ENCODE measurements at places on chromosomes 3 and 15.
A peak's percentile ranks its signal among the peaks of the same experiment; 100 is the strongest.

GRCh38 chr3:22113453-22113852, 362.4 kb upstream of the ZNF385D start:
- DNase-seq, result no peak

- DNase-seq, result no peak
These were observed 59.7 kb downstream of the ATP8B4 start for GRCh38 chr15:50059203-50059772.

DNA sequence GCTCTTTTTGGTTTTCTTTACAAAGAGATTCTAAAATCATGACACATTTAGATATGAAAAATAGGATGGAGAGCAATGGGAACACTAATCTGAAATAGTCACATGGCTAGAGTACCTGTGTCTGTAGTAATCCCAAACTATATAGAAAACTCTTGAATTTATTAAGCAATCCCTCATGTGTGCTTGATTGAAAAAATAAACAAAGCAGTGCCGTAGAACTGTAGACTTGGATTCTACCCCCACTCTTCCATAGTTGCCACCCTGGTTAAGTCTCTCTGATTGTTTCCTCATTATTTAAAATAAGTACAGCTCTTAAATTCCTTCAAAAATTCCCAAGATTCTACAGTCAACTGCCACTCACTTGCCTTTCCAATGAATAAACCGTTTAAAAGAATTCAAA, 58.9 kb upstream of the ACTC1 start:
- no peak for DNase-seq

GRCh38 chr3:127209840-127210653, 17.1 kb downstream of the PRR23E start:
- peak; percentile 41 for DNase-seq

DNA sequence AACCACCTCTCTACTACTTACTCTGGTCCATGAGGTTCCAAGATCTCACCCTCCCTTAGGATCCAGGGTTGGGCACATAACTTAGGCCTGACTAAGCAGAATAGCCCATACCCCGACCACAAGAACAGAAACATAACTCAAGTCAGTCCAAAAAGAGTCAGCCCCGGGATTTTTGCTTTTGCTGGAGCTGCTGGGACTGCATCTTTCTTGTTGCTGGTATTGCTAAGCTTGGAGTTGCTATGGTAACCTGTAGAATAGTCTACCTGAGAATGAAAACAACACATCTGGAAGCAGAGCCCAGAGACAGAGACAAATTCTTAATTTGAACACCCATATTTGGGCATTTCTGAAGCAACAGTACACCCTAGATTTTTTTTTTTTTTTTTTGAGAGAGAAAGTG, 6.5 kb downstream of the RUBCN start:
- peak; percentile 65 for DNase-seq

GRCh38 chr3:42732196-42732828, 29.7 kb upstream of the HHATL start:
- DNase-seq, result no peak

- DNase-seq, result peak; percentile 37
These were observed at the start of gene PHLDB2 for GRCh38 chr3:111859061-111859973. Gene PHLDB2 (plus strand): TSS chr3:111859265. CDS start chr3:111884078, 24,813 bp downstream.

GRCh38 chr15:51286816-51287215, 51.6 kb downstream of the CYP19A1 start:
- peak; percentile 11 for DNase-seq

DNA sequence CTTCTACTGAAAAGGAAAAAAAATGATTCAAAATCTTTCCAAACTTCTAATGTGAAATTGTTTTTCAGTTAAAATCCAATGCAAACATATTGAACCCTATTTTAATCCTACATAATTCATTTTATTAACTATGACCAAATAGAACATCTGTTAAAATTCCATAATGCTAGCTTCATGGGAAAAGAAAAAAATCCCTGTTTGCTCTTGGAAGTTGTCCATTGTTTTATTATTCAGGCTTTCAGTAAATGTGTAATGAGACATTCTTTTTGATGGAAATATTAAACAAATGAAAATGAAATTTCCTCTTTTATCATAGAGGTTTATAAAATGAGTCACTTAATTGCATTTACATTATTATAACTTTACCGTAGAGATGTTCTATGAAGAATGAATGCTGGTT, 49.5 kb downstream of the SLC25A26 start:
- DNase-seq, result no peak

DNA sequence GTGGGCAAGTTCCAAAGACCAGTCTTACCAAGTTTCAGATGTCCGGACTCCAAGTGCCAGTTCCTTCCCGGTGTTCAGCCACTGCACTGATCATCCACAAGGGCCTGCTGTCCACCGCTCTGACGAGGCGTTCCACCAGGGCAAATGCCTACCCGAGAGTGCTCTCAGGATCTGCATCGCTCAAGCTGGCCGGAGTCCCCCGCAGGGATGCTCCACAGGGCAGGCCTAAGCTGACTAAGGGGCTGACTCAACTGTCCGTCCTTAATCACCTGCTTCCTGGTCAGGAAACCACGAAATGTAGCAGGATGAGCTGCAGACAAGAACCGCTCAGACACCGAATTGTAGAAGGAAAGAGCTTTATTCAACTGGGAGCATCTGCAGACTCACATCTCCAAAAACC, 341.6 kb downstream of the KCNH8 start:
- DNase-seq, result no peak

- DNase-seq, result peak; percentile 64
These were observed 106.5 kb upstream of the ACP3 start for GRCh38 chr3:132210476-132211346.

DNA sequence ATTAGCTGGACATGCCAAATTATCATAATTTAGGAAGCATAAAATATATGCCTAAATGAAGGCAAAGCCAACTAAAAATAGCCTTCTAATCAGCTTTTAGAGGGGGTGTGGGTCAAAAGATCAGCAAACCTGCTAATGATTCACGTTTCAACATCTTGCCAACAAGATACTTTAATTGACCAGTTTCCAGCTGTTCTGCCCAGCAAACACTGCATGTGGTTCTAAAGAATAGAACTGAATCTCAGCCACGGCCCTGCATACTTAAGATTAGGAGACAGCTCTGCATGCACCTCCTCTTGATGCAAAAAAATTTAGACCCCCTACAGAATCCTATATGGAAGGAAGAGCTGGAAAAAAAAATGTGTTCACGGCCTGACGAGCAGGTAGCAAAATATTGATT, 500.5 kb downstream of the TBL1XR1 start:
- no peak for DNase-seq

DNA sequence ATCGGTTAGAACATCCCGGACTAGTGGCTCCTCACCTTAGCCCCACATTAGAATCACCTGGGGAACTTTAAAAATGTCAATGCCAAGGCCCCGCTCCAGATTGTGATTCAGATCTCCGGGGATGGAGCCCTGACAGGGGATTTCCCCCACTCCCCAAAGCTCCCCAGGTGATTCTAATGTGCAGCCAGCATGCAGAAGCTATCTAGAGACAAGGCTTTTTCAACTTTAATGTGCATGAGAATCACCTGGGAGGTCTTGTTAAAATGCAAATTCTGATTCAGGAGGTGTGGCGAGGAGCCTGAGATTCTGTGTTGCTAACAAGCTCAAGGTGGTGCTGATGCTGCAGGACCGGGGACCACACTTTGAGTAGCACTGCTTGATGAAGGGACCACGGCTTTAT, 156.7 kb downstream of the RAB11A start:
- no peak for DNase-seq

DNA sequence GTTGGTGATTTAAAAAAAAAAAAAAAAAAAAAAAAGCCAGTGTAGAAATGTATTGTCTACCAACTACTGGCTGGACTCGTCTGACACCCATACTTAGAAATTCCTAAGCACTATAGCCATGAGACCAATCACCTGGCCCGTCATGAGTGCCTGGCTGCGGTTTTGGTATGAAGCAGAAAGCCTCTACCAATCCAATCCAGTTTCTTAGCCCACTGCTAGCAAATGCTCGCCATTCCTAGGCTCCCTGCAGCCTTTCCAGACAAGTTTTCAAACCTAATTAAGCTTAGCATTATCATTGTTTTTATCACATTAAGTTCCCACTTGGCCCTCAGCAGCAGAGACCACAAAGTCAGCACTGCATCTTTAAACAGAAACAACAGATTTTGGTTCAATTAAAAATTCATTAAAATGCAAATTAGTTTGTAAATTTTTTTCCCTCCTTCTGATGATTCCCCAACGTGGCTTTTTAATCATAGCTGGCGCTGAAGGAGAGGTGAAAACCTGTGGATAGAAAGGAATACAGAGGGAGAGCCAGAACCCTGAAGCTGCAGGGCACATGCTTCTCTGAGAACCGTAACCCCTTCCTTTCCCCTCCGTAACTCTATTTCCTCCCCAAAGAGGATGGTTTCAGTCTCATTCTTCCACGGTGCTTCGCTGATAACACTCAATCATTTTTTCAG, 32.2 kb upstream of the ST8SIA2 start:
- no peak for DNase-seq

DNA sequence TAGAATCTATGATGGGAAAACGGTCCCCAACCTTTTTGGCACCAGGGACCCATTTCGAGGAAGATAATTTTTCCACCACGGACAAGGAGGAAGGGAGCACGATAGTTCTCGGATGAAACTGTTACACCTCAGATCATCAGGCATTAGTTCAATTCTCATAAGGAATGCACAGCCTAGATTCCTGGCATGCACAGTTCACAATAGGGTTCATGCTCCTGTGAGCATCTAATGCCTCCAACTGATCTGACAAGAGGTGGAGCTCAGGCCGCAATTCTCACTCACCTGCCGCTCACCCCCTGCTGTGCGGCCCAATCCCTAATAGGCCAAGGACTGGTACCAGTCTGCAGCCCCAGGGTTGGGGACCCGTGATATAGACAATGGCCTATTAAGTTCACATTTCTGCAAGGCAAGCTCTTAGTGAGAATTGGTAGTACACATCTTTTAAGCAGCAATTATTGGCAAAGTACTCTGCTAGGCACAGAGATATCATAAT, 26.5 kb downstream of the CD200R1 start:
- no peak for DNase-seq

GRCh38 chr3:48188266-48189201, at the start of gene CDC25A:
Gene CDC25A (minus strand): TSS chr3:48188417. CDS start chr3:48187947, 470 bp downstream.
- DNase-seq, result peak; percentile 99

- no peak for DNase-seq
These were observed 69.1 kb downstream of the FBLN2 start for GRCh38 chr3:13617981-13618380.

GRCh38 chr15:79812541-79812940, 84.3 kb downstream of the MTHFS start:
- DNase-seq, result no peak

GRCh38 chr3:32759342-32759741, 58.5 kb upstream of the TRIM71 start:
- no peak for DNase-seq

DNA sequence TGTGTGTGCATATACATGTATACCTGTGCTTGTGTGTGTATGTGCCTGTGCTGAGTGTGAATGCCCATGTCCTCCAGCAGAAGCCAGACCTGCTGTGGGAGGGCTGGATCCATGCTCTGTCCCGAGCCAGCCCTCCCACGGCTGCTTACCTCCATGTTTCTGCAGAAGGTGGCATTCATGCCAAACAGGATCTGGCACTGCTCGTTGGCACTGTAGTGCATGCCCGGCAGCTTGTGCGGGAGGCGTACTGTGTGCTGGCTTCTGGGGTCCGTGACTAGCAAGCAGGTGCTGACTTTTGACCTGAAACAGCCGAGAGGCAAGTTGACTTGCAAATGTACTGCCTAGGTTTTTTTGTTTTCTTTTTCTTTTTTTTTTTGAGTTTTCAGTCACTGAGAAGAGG, 189.3 kb downstream of the ADAMTS17 start:
- DNase-seq, result no peak

- DNase-seq, result no peak
These were observed 124.7 kb downstream of the SRGAP3 start for GRCh38 chr3:9124730-9125129.

DNA sequence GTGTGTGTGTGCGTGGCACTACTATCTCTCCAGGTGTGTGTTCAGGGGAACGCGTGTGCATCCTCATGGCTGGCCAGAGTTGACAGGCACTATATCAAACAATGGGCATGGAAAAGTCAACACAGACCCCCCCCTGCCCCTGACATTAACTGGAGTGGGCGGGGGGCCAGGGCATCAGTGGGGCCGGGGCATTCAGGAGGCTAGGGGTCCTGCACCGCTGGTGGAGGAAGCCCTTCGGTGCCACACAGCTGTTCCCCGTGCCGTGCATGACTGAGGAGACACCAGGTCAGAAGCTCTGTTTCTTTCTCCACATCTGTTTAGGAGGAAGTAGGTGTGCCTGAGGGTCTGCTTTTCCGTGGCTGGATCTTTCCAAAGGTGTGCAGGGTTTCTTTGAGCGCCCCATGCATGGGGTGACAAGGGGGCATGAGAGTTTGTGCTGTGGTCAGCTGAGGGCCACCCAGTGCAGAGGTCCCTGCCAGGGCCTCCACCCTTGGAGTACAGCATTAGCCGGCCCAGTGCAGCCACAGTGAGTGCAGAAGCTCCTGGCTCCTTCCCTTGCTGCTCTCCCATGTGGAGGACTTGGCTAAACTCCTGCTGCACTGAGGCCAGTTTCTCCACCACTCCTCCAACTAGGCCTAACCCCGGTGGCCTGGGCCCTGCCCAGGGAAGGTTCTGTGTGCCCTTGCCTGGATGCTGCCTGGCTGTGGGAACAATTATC, 7.5 kb downstream of the C3orf22 start:
- DNase-seq, result no peak

DNA sequence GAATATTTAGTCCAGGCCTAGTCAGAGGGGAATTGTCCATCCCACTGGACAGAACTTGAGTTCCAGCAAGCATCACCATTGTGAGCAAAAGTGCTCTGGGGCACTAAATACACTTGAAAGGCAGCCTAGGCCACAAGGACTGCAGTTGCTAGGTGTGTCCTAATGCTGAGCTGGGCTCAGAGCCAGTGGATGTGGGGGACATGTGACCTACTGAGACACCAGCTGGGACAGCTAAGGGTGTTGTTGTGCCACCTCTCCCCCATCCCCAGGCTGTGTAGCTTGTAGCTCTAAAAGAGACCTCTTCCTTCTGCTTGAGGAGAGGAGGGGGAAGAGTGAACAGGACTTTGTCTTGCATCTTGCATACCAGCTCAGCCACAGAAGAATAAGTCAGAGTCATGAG, 120.9 kb downstream of the DTWD1 start:
- DNase-seq, result peak; percentile 94

DNA sequence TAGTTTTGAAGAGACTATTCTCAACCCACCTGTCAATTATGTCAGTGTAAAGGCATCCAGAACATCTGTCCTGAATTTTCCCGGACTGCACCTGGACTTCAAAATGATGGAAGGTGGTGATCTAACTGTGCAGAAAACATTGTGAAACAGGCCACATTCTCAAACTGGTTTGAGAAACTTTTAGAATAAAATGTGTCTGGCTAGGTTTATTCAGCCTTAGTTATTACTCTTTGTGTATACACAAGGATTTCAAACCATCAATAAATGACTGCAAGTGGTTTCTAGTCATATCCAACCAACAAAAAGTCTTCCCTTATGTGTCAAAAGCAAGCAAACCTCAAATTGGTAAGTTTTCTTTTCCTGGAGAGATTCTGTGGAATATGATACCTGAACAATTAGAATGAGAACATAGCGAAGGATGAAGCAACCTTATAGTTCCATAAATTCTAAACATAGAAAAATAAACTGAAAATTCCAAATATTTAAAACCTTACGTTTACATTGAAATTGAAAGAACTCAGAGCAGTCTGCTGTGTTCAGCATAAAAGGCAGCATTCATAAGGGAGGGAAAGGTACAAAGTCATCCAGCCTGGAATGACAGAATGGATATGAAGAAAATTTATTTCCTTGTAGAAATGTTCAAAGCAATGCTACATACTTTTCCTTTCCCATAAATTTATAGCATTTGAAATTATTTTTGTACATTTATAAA, 306.6 kb upstream of the TGFBR2 start:
- DNase-seq, result no peak

GRCh38 chr15:70416829-70417228, 319.1 kb upstream of the TLE3 start:
- DNase-seq, result no peak

- no peak for DNase-seq
These were observed 1271.7 kb upstream of the GBE1 start for GRCh38 chr3:83033133-83033532.
